ENCODE measurements at places on chromosomes 5 and 9. TPM values are rescaled to one million over a fixed set of nuclear protein-coding genes. Genes with fewer than 3 reads are reported as not detected.

SPINK13 gene
- not detected for total RNA-seq

BNC2 gene
- total RNA-seq = 4.1 TPM

OR1J2 gene
- not detected for total RNA-seq

LRRC14B gene
- not detected for total RNA-seq

ELOVL7 gene
- total RNA-seq = 14.3 TPM

FBXL17 gene
- 6.2 TPM for total RNA-seq

RASGRF2 gene
- total RNA-seq = 2.1 TPM

S1PR3 gene
- 41.2 TPM for total RNA-seq

BHMT2 gene
- not detected for total RNA-seq

SH3RF2 gene
- 3.4 TPM for total RNA-seq

IFNA8 gene
- not detected for total RNA-seq

NLN gene
- total RNA-seq = 65.3 TPM

STKLD1 gene
- total RNA-seq = 0.71 TPM

GPX8 gene
- 36.3 TPM for total RNA-seq

SLC34A3 gene
- not detected for total RNA-seq

CCDC112 gene
- total RNA-seq = 8.2 TPM

FIBCD1 gene
- 6.5 TPM for total RNA-seq

SLC6A18 gene
- not detected for total RNA-seq

ADRB2 gene
- 0.79 TPM for total RNA-seq

FAT2 gene
- 0.01 TPM for total RNA-seq

GRM6 gene
- total RNA-seq = not detected

ZNF189 gene
- total RNA-seq = 6.4 TPM

SETX gene
- 20.2 TPM for total RNA-seq

LRRC19 gene
- total RNA-seq = not detected

LCN10 gene
- not detected for total RNA-seq

NUTM2G gene
- total RNA-seq = not detected

ZFP37 gene
- total RNA-seq = 1.3 TPM

UBE2QL1 gene
- total RNA-seq = 0.14 TPM
